ENCODE measurements at places on chromosomes 4 and X.

DNA sequence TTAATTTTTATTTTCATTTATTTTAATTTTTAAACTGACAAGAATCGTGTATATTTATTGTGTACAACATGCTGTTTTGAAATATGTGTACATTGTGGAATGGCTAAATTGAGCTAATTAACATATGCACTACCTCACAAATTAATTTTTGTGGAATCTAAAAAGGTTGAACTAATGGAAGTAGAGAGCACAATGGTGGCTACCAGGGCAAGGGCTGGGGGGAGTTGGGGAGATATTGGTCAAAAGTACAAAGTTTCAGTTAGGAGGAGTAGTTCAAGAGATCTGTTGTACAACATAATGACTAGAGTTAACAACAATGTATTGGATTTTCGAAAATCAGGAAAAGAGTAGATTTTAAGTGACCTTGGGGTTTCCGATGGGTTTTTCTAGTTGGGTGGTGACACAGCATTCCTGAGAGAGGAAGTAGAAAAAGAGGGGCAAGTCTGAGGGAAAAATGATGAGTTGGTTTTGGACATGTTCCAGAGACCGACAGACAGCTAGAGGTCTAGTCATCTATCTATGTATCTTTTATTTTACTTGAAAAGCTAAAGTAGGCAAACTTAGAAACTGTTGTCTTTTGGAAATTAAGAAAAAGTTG, 23.2 kb downstream of the APOO start:
- DNase-seq = no peak

- DNase-seq = no peak
Observed at GRCh38 chr4:88836216-88836615, 138.6 kb upstream of the NAP1L5 start.

DNA sequence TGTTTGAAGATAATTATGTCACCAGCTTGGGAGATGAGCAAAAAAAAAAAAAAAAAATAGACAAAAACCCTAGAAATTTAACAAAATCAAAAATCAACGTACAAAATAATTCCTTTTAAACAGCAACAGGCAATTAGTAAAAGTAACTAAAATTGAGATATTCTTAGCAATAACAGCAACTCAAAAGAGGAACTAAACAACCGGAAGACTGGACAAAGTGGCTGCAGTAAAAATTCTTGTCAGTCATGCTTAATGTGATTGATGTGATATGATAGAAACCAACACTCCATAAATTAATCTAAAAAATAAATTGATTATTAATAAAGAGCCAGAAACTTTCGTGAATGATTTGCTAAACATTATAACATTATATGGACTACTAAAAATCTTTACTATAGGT, 1534.6 kb upstream of the AGA start:
- no peak for DNase-seq

- no peak for DNase-seq
Observed at GRCh38 chr4:30939069-30939468, 218.9 kb downstream of the PCDH7 start.

- no peak for DNase-seq
Observed at GRCh38 chrX:38837389-38837788, 36.1 kb downstream of the MID1IP1 start.

DNA sequence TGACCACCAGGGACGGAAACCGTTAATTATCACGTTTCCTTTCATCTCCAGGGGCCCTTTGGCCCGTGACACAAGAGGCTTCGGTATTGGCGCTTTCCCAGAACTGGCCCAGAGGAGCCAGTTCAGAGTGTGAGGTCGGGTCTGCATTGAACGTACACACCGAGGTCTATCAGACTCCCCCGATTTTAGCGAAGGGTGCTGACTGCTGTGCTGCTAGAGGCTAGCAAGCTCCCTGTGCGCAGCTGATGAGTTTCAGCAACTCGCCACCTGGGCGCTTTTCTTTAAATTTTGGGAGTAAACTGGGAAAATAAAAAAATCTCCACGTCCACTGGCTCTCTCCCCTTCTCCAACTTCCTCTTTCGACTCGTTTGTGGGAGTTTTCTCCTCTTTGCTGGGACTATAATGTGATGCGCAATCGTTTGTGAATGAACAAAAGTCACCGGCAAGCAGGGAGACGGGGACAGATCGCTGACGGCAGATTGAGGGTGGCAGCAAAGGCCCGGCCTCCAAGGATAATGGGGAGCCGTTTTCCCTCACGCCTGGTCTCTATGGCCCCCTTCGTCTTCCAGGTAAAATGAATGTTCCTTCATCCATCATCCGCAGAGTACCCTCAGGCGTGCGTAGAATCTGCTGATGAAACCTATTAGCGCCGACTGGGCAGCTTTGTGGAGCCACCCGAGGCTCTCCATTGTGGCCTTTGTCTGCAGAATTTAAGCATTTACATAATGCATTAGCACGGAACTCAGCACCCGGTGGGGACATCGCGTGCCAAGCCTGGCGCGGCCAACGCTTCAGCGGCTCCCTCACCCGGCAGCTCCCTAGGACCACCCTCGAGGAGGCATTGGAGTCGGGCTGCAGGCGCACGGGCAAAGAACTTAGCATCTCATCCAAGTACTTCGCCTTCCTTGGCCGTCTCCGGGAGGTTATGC, 1.6 kb upstream of the LRAT start:
- no peak for DNase-seq

DNA sequence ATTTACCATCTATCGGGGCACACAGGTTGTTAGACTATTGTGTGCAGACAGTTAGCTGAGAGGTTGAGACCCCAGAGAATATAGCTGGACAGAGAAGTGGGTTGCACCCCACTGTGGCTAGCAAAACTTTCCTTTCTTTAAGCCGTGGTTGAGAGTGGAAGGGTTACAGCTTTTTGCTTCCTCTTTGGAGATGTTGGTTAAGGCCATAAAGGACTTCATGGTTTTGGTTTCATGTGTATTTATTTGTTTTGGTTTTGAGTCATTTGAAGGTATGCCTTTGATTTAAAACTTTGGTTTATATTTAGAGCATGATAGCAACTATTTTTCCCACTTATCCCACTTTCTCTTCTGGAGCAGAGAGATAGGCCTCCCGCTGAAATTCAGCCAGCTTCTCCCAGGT, 274.3 kb upstream of the IL1RAPL1 start:
- no peak for DNase-seq

GRCh38 chr4:3337811-3338210, 45.0 kb downstream of the RGS12 start:
- no peak for DNase-seq

DNA sequence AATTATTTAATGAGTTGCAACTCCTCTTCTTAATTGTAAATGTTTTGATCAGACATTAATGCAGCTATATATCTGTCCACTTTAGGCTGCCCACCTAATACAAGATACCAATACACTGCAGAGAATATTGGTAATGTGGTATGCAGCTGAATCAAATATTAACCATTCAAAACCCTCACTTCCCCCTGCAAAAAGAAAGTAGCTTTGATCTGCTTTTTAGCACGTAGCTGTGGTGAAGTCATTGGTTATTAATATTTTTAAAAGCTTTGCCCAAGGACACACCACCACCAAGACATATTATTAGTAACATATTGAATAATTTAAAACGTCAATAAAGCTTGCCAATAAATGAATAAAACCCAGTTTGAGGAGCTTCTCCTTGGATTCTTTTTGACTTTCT, 28.6 kb upstream of the CYP2U1 start:
- no peak for DNase-seq

DNA sequence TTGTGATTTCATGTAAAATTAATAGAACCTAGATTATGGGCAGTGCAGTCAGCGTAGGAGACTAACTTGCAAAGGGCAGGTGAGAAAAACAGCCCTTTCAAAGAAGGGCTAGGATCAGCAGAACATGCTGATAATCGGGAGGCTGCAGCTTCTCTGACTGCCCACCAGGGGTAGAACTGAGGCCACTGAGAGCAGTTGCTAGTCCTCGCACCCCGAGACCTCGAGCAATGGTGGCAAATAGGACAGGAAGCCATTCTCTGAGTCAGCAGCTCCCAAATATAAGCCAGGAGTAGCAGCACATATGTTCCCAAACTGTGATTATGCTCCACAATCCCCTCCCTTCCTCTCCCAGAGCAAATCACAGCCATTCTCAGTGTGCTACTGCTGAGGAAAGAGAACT, 186.5 kb downstream of the MSL3 start:
- DNase-seq = no peak

GRCh38 chrX:133307094-133307493, 88.9 kb upstream of the TFDP3 start:
- DNase-seq = no peak

GRCh38 chr4:64715741-64716140, 306.5 kb upstream of the TECRL start:
- no peak for DNase-seq

DNA sequence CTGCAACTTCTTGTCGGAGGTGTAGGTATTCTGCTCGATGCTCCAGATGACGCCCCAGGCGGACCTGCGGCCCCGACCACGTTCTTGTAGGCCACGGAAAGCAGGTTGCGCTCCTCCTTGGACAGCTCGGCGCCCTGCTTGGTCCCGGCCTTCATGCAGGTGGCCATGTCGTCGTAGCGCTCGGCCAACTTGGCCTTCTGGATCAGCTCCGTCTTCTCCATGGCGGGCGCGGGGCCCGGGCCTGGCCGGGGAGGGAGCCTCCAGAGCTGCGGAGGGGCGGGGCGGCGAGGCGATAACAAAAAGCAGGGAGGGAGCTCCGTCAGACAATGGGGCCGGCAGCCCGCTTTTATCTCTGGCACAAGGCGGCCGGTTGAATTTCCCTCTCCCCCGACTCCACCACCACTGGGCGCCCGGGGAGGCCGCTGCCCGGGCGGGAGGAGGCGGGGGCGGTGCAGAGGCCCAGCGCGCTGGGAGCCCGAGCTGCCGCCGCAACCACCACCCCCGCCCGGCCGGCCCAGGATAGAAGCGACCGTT, 28.3 kb upstream of the DRP2 start:
- no peak for DNase-seq

DNA sequence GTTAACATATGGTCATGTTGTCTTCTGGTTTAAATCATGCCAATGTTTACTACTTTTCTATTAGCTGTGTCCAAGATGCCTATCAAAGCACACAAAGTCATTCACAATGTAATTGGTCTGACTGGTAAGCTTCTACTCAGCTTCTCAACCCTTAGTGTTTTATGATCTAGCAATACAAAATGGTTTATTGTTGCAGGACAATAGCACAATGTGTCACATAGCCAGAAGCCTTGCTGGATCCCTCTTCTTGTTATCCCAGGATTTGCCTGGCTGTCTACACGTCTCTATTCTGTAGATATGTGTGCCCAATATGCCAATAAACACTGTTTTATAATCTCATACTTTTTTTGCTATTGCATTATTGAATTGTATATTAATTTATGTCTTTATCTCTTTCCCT, 1111.0 kb upstream of the AGA start:
- DNase-seq = no peak

DNA sequence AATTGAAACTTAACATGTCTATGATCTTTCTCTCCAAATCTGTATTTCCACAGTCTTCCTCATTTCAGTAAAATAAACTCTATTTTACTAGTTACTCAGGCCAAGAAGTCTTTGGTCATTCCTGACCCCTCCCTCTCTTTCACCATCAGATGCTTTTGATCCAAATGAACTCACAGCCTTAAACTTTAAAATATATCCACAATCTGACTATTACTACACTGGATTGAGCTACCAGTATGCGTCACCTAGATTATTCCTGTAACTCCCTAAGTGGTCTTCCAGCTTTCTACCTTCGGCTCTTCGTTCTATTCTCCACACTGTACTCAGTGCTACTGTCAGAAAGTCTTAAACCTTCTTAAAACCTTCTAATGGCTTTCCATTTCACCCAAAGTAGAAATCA, 195.1 kb downstream of the FBXW7 start:
- DNase-seq = no peak

- no peak for DNase-seq
Observed at GRCh38 chr4:180057891-180058671, 2185.1 kb upstream of the TENM3 start.

DNA sequence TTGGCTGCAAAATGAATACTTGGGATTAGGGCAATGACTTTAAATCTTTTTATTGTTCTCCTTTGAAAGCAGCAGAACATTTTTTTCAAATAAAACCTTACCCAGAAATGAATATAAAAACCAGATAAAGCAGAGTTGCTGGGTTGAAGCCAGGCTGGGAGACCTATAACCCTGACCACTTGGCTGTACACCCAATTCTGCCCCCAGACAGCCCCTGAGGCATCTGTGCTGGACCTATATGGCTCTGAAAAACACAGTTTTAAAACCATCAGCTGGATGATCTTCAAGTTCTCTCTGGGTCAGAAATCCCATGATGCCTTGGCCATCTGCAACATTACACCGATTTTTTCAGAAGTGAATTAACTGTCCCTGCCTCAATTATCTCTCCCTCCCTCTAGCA, 23.7 kb upstream of the GLRA2 start:
- DNase-seq = no peak

DNA sequence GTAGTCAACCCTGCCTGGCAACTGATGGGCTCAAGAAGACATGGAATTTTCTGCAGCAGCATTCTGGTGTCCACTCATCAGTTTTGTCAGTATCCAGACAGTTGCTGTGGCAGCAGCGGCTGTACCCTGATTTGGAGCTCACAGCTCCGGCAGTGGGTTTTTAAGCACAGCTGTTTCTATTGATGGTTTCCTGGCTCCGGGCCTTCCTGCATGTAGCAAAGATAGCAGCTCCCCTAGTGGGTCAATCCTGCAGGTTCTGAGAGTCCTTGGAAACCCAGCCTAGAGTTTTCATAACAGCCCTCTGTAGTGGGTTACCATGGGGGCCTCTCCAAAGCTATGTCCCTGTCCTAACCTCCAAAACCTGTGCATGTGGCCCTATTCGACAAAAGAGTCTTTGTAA, 84.0 kb upstream of the ATP6AP2 start:
- no peak for DNase-seq

- no peak for DNase-seq
Observed at GRCh38 chr4:137370679-137371078, 161.6 kb downstream of the PCDH18 start.

DNA sequence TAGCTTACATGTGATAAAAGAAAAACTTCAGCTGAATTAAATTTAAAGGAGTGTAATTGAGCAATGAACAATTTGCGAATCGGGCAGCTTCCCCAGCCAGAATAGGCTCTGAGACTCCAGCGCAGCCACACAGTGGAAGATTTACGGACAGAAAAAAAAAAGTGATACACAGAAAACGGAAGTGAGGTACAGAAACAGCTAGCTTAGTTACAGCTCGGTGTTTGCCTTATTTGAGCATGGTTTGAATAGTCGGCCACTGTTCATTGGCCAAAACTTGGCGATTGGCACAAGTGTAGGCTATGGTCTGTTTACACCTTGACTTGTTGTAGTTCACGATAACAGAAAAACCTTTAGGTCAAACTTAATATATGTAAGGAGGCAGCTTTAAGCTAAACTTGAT, 16.7 kb upstream of the SUPT20HL1 start:
- DNase-seq = no peak

GRCh38 chrX:53950130-53950733, 94.0 kb downstream of the PHF8 start:
- no peak for DNase-seq

GRCh38 chrX:31603411-31604120, 531.7 kb upstream of the FTHL17 start:
- no peak for DNase-seq

- no peak for DNase-seq
Observed at GRCh38 chrX:105211066-105211575, 9.4 kb downstream of the TEX13A start.

Data from activated T-helper 9 cell treated with anti-CD3 and anti-CD28 coated beads, Interleukin-2, amount 50 U/mL, for 16 hours (primary cell).